ENCODE measurements at places on chromosomes 3 and 15.

GRCh38 chr3:154729741-154730140 is 299.8 kb upstream of the GPR149 start:
- DNase-seq, result no peak

GRCh38 chr15:65494076-65494475 is 23.4 kb downstream of the DPP8 start:
- DNase-seq, result no peak

GRCh38 chr3:20043825-20044224 is 3.6 kb downstream of the KAT2B start:
- DNase-seq, result no peak

- DNase-seq, result no peak
Observed at GRCh38 chr3:50341537-50341936, 901 bp upstream of the RASSF1 start.

- no peak for DNase-seq
Observed at GRCh38 chr3:171782617-171783016, 27.7 kb downstream of the PLD1 start.

- DNase-seq, result no peak
Observed at GRCh38 chr3:66489581-66489980, 11.2 kb downstream of the LRIG1 start.

- no peak for DNase-seq
Observed at GRCh38 chr3:9750556-9751411, 1.0 kb downstream of the OGG1 start.

DNA sequence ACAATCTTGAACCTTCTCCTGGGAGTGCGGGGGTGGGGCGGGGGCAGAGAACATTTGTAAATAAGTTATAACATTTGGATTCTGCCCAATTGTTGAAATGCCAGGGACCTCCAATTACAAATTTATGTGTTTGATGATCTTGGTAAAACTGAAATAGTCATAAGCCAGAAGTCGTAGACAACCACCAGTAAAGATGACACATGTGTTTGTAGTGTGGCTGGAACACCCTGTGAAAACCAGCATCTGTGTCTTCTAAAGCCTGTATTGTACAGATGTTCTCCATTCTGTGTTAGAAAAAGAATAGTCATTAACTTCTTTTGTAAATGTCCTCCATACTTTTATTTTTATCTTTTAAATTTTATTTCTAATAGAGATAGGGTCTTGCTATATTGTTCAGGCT is 61.8 kb downstream of the ARIH1 start:
- no peak for DNase-seq

- no peak for DNase-seq
Observed at GRCh38 chr15:60009980-60010732, 6.0 kb downstream of the FOXB1 start.

DNA sequence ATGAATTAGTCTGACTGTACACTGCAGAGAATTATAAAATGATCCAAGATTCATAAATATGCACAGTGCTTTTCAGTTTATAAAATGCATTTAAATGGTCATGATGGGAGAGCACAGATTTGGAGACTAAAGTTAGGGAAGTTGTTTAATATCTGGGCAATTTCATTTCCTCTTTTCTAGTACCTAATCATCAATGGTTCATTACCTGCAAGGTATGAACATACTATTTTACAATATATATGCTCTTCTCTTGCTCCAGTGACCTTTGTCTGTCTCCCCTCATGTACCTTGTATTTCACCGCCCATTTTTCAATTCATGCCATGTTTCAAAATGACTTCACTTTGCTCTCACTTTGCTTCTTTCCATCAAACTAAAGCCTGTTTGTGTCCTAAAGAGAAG is 114.5 kb downstream of the SUCNR1 start:
- DNase-seq, result no peak

GRCh38 chr15:90044916-90045371 is 43.8 kb downstream of the ZNF710 start:
- DNase-seq, result no peak

GRCh38 chr3:152922554-152922953 is 87.6 kb downstream of the P2RY1 start:
- no peak for DNase-seq

Measured in bone marrow (tissue), 2 donors.